DND-41 (cell line): ENCODE measurements at places on chromosomes 7 and 10.
A peak's percentile ranks its signal among the peaks of the same experiment; 100 is the strongest.

- no peak for DNase-seq
Observed at GRCh38 chr7:101666741-101667140, 37.6 kb upstream of the MYL10 start.

GRCh38 chr7:121182902-121183301 is 145.9 kb upstream of the WNT16 start:
- DNase-seq: no peak

GRCh38 chr7:50387351-50387750 is 62.8 kb downstream of the FIGNL1 start:
- no peak for DNase-seq

GRCh38 chr7:79176859-79177477 is 276.5 kb downstream of the MAGI2 start:
- no peak for DNase-seq

- no peak for DNase-seq
Observed at GRCh38 chr7:65820287-65820950, 52.5 kb upstream of the VKORC1L1 start.

DNA sequence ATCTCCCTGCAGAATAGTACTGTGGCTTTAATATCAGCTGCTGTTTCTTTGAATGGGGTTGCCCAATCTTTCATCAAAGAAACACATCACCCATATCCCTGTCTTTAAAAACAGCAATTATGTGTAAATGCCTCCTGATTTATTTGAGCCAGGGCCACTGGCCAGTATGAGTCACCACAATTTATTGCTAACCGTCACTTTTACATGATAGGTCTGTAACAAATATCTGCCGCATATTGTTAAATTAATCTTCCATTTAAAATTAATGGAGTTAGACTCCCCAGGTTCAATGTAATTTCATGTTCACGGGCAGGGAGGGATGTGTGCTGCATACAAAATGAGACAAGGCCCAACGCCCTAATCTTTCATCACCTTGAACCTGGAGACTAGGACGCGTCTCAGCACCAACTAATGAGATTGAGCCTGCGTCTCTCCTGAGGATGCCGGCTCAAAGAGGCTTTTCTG is 673.4 kb downstream of the AUTS2 start:
- DNase-seq: no peak

DNA sequence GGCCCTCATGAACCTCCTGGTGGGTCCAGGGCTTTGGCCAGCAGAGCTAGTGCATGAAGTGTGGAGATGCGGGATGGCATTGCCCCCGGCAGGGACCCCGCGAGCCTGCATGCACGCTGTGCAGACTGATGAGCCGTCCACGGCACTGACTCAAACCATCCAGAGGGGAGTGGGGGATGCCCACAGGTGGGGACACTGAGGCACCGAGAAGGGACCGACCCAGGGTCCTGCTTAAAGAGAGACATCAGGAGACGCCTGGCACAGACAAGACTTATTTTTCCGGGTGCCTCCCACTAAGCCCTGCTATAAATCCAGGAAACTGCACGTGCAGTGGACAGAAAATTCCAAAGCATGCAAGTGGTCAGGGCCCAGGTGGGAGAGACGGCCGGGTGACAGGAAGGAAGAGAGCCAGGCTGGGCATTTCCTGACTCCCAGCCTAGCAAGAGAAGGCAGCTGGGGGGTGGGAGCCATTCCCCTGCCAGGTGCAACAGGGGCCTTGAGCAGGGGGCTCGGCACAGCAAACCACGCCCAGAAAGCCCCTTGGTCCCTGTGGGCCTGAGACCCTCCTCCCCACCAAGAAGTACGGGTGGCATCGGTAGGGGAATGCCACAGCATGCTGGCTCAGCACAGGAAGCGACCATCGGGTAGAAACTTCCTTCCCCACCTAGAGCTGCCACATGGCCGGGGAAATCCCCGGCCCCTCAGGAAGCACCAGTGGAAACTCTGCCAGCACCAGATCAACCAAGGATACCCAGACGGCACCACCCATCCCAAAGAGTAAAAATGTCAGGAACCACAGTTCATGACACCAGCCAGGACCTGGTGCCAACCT is 91.5 kb downstream of the FOXL3 start:
- DNase-seq: no peak

GRCh38 chr7:16431646-16432424 is 10.5 kb upstream of the CRPPA start:
- DNase-seq: no peak

DNA sequence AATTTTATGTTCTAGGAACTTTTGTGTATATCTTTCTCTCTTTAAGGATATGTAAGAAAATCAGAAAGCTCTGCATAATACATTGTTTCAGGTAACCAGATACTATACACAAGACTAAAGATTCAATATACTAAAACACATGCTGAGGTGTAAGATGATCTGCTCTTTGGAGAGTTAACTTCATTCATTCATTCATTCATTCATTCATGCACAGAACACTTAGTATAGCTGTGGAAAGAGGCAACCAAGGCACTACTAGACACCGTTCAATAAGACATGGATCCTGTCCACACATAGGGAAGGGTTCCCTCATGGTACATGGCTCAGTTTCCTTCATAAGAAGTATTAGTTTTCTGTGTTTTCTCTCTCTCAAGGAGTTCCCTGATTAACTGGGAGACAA is 207.6 kb upstream of the AOAH start:
- no peak for DNase-seq

DNA sequence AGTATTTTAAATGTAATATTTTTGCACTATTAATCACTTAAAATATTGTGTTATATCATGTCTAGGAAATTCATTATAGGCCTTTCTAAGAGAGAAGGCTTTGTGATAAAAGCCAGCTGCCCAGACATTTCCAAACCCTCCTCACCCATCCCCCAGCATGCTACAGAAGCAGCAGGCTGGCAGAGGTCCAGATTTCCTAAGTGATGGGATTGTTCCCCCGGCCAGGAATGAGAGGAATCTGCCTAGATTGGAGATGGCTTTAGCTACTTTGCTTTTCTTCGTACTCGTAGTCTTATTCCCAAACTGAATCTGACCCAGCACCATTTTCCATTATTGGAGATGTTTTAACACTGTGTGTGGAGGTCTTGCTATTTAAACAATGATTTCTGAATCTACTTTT is 29.4 kb downstream of the CDK14 start:
- no peak for DNase-seq

DNA sequence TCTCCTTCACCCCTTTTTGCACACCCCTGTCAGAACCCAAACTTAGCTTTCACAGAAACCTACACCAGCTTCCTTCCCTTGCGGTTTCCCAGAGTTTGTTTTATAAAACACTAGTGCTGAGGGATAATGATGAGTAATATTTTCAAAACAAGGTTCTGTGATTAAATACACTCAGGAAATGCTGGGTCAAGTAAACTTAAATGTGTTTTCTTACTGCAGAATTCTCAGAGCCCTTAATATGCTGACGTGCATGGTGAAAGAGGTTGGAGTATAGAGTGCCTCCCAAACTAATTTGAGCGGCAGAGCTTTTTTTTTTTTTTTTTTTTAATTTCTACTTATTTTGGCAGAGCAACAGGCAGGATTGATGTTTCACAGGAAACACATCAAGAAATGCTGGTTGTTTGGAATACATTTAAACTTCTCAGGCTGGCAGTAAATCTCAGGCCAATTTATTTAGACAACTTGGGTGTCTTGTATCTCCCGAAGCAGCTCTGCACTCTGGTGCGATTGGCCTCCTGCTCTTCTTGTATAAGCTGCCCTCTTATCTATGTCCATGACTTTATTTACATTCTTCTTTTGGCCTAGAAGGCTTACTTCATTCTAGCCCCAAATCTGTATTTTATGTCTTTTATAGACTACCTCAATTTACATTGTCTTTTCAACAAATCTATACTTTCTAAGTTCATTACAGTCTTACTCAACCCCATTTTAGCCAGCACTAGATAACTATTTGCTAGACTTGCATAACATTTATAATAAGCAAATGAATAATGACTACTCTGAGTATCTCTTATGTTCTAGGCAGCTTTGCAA is 165.4 kb downstream of the BMPER start:
- no peak for DNase-seq

- DNase-seq: no peak
Observed at GRCh38 chr7:10646194-10646593, 327.5 kb upstream of the PHF14 start.

DNA sequence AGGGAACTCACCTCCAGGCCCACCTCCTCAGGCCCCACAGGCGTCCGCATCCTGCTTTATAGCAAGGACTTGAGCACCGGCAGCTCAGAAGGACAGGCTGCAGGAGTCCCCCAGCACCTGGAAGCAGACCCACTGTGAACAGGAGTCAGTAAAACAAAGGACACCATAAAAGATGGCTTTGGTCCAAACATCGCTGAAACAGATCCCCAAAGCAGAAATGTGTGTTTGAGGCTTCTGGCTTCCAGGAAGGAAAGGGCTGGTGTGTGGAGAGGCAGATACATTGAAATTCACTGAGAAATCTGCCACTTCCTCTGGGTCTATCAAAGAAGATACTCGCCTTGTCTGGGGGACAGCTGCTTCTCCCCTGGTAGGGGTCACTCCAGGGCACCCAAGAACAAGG is 286.2 kb downstream of the PLXNA4 start:
- DNase-seq: no peak

GRCh38 chr7:48011323-48011722 is 17.6 kb downstream of the SUN3 start:
- DNase-seq: no peak

- no peak for DNase-seq
Observed at GRCh38 chr7:7751243-7752092, 33.1 kb upstream of the RPA3 start.

DNA sequence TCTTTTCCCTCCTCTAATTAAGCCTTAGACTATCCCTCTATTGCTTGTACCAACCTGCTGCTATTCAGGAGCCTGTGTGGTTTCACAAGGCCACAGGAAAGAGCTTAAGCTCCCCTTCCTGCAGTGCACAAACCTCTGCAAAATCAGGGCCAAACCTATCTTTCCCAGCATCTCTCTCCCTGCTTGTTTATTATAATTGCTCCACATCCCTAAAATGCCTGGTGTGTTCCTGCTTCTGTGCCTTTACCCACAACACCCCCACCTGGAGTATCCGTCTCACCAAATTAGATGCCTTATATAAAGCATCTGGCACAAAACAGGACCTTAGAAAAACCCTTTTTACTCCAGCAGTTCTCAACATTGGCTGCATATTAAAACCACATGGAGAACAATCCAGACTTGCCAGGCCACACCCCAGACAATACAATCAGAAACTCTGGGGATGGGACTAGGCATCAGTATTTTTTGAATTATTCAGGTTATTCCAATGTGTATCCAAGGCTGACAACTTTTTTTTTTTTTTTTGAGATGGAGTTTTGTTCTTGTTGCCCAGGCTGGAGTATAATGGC is 16.7 kb downstream of the SEC31B start:
- no peak for DNase-seq

GRCh38 chr7:118053353-118053752 is 130.6 kb upstream of the LSM8 start:
- no peak for DNase-seq

- DNase-seq: no peak
Observed at GRCh38 chr7:24466168-24466768, 107.0 kb upstream of the PALS2 start.

DNA sequence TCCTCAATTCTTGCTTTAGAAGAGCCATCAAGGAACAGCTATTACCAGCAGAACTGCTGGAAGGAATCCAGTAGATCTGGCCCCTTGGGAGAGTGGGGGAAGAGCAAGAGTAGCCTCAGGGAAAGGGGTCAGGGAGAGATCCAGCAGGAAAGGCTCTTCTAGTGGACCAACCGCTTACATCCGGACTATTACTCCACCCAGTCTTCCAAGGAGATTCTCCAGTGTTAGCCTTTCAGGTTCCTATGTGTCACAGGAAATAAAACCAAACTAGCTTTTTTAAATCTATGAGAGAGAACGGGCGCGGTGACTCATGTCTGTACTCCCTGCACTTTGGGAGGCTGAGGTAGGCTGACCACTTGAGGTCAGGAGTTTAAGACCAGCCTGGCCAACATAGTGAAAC is 34.3 kb downstream of the TET1 start:
- DNase-seq: no peak

- no peak for DNase-seq
Observed at GRCh38 chr10:97355571-97355975, 21.0 kb upstream of the FRAT2 start.

- DNase-seq: peak; percentile 32
Observed at GRCh38 chr10:6135039-6135438, 46.2 kb downstream of the RBM17 start.

DNA sequence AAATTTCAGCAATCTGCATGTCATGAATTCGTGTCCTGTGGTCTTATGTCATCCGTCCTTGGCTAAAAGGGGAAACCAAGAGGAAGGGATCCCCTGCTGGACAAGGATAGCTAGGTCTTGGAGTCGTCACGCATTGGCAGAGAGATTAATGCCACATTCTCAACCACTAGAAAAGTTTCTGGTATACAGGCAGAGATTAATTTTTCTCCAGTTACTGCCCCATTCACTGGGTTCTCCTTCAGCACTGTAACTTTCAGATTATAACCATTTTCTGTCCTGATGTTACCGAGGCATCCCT is 1060.6 kb upstream of the AUTS2 start:
- no peak for DNase-seq

- no peak for DNase-seq
Observed at GRCh38 chr10:78972160-78972946, 96.4 kb upstream of the ZMIZ1 start.

- DNase-seq: no peak
Observed at GRCh38 chr7:47404010-47404409, 177.9 kb downstream of the TNS3 start.

- no peak for DNase-seq
Observed at GRCh38 chr10:84478151-84478550, 149.8 kb downstream of the CCSER2 start.

- peak; percentile 48 for DNase-seq
Observed at GRCh38 chr10:101467286-101467770, 113.4 kb downstream of the BTRC start.

DNA sequence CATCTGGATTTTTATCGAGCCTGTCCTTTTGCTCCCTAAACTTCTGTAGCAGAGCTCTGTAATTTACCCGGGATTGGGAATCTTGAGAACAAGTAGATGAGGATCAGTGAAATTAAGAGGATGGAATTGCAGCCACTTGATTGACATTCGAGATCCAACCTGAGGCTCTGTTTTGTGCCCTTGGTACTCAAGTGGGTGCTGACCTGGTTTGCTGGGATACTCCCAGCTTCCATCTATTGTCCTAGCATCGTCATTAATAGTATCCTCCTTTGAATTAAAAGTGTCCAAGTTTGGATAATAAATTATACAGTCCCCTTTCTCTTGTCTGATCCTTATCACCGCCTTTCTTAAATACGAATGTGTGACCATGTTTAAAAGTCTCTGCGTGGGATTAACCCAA is 17.1 kb downstream of the CELF2 start:
- DNase-seq: no peak

- no peak for DNase-seq
Observed at GRCh38 chr10:91185239-91185875, 35.1 kb upstream of the PCGF5 start.

GRCh38 chr7:566100-566499 is 46.5 kb upstream of the PDGFA start:
- DNase-seq: no peak

DNA sequence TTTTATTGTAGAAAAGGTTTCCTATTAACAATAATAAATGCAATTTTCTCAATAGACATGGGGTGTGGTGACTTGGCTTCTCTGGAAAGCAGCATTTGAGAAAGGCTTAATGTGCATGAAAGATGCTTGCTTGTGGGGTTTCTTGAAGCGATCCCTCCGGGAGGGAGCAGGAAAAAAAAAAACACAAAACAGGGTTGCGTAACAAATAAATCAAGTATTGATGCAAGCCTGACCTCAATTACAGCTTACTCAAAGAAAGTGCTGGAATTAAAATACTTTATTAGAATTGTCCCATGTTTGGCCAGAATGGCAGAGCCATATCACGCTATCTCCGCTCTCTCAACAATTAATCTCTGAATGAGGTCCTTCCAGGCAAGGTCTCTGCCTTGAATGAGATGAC is 1612.5 kb downstream of the REEP3 start:
- DNase-seq: no peak
